Neuronal stem cell (in vitro differentiated cells): ENCODE measurements at places on chromosomes 12 and 14.

- no peaks in the 10 kb centered on the region for H3K27me3 ChIP-seq
- no peak for DNase-seq
- peaks cover 4% of the 10 kb centered on the region for H3K4me1 ChIP-seq
- H3K4me3 ChIP-seq, result no peak overlapping the region
- no peaks in the 10 kb centered on the region for H3K36me3 ChIP-seq
- H3K27ac ChIP-seq, result no peak overlapping the region
Measured at GRCh38 chr14:78709795-78710557, 539.8 kb downstream of the NRXN3 start.

GRCh38 chr12:65500091-65500900, 221.8 kb downstream of the MSRB3 start:
- no peak overlapping the region for H3K27ac ChIP-seq
- H3K4me3 ChIP-seq, result no peak overlapping the region
- H3K36me3 ChIP-seq, result no peaks in the 10 kb centered on the region
- H3K27me3 ChIP-seq, result no peaks in the 10 kb centered on the region

DNA sequence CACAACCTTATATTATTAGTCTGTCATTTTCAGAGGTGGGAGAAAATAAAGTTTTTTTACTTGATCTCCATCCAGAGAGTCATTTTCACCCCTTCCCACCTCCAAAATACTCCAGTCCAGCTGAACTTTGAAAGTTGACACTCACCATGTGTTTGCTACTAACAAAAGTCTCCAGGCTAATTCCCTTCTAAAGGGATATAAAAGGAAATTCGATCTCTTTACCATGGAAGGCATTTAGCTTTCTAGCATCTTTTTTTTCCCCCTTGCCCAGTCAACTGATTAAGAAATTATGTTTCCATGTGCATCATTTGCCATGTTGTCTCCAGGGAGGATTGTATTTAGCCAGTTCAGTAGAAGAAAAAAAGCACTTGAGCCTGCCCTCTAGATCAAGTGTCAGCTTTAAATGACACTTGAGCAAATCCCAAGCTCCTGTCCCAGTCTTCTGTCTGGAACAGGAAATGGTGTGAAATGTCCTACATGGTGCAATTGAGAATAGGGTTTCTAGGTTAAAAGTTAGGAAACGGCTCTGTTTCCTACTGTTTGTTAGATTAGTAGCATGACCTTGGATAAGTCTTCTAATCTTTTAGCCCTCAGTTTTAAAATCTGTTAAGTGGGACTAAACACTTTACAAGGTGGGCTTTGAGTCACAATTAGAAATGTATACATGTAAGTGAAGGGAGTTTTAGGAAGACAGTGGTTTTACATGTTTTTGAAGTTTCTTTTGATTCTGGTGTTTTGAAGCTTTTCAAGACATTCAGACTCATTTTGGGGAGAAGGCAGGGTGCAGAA, 67.2 kb downstream of the GNS start:
- no peak overlapping the region for H3K4me3 ChIP-seq
- peak; percentile 48 for DNase-seq
- H3K36me3 ChIP-seq, result peaks cover 5% of the 10 kb centered on the region
- peaks cover 34% of the 10 kb centered on the region for H3K4me1 ChIP-seq
- no peaks in the 10 kb centered on the region for H3K27me3 ChIP-seq

- DNase-seq, result no peak
- H3K27ac ChIP-seq, result no peak overlapping the region
- H3K4me3 ChIP-seq, result no peak overlapping the region
Measured at GRCh38 chr12:116673681-116674111, 64.2 kb downstream of the SPRING1 start.

GRCh38 chr14:54776361-54777001, 126.1 kb downstream of the GCH1 start:
- DNase-seq, result no peak
- no peak overlapping the region for H3K4me3 ChIP-seq
- peaks cover 7% of the 10 kb centered on the region for H3K4me1 ChIP-seq
- peaks cover 78% of the 10 kb centered on the region for H3K36me3 ChIP-seq

DNA sequence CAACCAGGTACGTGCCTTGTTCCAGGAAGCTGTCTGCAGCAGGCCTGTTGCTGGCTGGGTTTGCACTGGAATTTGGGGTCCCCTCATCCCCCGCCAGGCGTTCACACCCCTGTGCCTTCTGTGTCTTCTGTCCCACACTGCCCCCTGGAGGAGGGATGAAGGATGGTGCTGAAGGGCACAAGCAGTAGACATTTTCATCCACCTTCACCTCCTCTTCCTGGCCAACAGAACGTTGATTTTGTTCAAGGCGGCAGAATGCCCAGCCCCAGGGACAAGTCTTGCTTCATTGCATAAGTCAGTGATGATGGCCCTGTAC, 122.1 kb downstream of the CALM1 start:
- no peaks in the 10 kb centered on the region for H3K36me3 ChIP-seq
- no peak for DNase-seq
- no peak overlapping the region for H3K27ac ChIP-seq
- H3K27me3 ChIP-seq, result no peaks in the 10 kb centered on the region
- H3K4me1 ChIP-seq, result peaks cover 21% of the 10 kb centered on the region

DNA sequence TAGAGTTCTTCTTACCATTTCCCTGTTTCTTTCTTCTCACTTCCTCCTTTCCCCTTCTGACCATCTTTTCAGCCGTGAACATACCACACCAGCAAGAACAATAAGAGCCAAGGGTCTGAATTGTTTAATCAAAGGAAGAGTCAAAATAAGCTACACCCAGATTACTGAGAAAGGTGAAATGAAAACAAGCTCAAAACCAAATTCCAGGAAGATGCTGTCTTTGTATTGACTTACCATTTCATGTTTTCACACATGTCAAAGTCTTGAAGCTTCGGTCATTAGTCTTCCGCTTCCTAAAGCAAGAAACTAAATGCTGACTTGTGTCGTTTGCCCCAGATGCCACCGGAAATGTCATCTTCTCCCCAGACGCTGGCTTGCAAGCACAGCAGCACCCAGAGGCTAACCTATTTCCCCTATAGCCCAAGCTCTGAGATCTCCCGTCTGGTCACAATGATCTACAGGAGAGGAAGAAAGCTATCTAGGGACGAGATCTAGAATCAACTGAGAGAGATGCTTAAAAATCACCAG, 136.5 kb upstream of the AMIGO2 start:
- no peak for DNase-seq
- H3K27ac ChIP-seq, result no peak overlapping the region
- H3K4me1 ChIP-seq, result no peaks in the 10 kb centered on the region
- no peak overlapping the region for H3K4me3 ChIP-seq

GRCh38 chr12:60191676-60192359, 596.0 kb downstream of the SLC16A7 start:
- H3K4me3 ChIP-seq, result no peak overlapping the region
- no peak overlapping the region for H3K27ac ChIP-seq
- no peaks in the 10 kb centered on the region for H3K36me3 ChIP-seq
- no peaks in the 10 kb centered on the region for H3K4me1 ChIP-seq
- no peaks in the 10 kb centered on the region for H3K27me3 ChIP-seq

DNA sequence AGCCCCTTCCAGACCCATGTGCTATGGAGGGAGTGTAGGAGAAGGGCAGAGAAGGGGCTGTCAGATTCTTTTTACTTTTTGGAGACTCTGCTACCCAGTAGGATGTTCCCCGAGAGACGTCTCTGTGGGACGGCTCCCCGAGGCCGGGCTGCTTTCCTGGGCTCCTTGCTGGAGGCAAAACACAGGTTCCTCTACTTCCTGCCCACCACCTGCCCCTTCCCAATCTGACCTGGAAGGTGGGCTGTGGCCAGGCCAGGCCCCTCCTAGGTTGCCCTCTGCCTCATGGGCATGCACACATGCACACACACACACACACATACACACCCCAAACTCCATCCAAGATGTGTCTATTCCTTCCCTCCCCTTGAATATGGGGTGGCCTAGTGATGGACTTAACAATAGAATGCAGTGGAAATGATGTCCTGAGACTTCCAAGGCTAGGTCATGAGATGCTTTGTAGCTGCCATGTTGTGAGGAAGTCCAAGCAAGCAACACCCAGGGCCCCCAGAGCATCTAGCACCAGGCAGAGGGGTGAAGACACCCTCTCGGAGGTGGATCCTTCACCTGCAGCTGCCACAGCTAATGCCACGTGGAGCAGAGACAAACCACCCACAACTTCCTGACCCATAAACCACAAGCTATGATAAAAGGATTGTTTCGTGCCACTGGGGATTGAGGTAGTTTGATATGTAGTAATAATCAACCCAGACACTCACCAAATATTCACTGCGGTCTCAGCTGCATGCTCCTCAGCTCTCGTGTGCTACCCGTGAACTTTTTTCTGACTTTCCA, 1.6 kb upstream of the ASB2 start:
- H3K27ac ChIP-seq, result no peak overlapping the region
- no peak overlapping the region for H3K4me3 ChIP-seq
- DNase-seq, result no peak
- H3K36me3 ChIP-seq, result no peaks in the 10 kb centered on the region

DNA sequence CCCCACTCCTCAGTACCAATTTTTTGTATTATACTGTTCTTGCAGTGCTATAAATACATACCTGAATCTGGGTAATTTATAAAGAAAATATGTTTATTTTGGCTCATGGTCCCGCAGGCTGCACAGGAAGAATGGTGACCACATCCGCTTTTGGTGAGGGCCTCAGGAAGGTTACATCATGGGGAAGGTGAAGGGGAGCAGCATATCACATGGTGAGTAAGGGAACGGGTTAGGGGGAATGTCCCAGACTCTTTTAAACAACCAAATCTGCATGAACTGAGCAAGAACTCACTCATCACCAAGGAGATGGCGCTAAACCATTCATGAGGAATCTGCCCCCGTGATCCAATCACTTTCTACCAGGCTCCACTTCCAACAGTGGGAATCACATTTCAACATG, 40.0 kb downstream of the OSBPL8 start:
- H3K4me1 ChIP-seq, result no peaks in the 10 kb centered on the region
- H3K27me3 ChIP-seq, result no peaks in the 10 kb centered on the region
- DNase-seq, result no peak
- peaks cover 15% of the 10 kb centered on the region for H3K36me3 ChIP-seq
- H3K4me3 ChIP-seq, result no peak overlapping the region

GRCh38 chr14:76810953-76811400, 1.7 kb downstream of the ANGEL1 start:
- peaks cover 5% of the 10 kb centered on the region for H3K4me1 ChIP-seq
- H3K4me3 ChIP-seq, result peak overlapping the region; percentile 27
- H3K27ac ChIP-seq, result no peak overlapping the region
- peaks cover 5% of the 10 kb centered on the region for H3K27me3 ChIP-seq
- H3K36me3 ChIP-seq, result peaks cover 37% of the 10 kb centered on the region

- H3K4me3 ChIP-seq, result no peak overlapping the region
- DNase-seq, result peak; percentile 62
- H3K36me3 ChIP-seq, result no peaks in the 10 kb centered on the region
- H3K4me1 ChIP-seq, result peaks cover 8% of the 10 kb centered on the region
- no peak overlapping the region for H3K27ac ChIP-seq
Measured at GRCh38 chr12:62813031-62813829, 121.7 kb downstream of the PPM1H start.

GRCh38 chr12:9626821-9627220, 19.1 kb upstream of the KLRB1 start:
- H3K27ac ChIP-seq, result no peak overlapping the region
- H3K4me1 ChIP-seq, result no peaks in the 10 kb centered on the region
- H3K36me3 ChIP-seq, result no peaks in the 10 kb centered on the region
- H3K27me3 ChIP-seq, result no peaks in the 10 kb centered on the region
- no peak for DNase-seq

DNA sequence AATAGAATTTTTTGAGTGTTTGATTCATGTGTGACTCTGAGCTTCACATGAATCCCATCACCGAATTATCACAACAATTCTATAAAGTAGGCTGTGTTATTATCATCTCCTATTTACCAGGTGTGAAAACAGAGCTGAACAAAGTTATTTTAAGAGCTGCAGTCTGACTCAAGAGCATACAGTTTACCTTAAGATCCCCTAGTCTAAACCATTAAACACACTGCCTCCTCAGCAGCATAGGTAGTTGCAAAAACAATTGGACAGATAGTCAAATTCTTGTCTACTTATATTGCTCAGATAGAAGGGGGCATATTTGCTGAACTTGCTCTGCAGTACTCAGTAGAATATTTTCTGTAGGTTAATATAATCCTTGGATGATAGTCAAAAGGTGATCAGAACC, 219.8 kb upstream of the ATP2B1 start:
- no peaks in the 10 kb centered on the region for H3K27me3 ChIP-seq
- H3K4me3 ChIP-seq, result no peak overlapping the region
- DNase-seq, result no peak
- no peak overlapping the region for H3K27ac ChIP-seq
